T47D (cell line): ENCODE measurements at places on chromosomes 6 and 20.
A peak's percentile ranks its signal among the peaks of the same experiment; 100 is the strongest.

DNA sequence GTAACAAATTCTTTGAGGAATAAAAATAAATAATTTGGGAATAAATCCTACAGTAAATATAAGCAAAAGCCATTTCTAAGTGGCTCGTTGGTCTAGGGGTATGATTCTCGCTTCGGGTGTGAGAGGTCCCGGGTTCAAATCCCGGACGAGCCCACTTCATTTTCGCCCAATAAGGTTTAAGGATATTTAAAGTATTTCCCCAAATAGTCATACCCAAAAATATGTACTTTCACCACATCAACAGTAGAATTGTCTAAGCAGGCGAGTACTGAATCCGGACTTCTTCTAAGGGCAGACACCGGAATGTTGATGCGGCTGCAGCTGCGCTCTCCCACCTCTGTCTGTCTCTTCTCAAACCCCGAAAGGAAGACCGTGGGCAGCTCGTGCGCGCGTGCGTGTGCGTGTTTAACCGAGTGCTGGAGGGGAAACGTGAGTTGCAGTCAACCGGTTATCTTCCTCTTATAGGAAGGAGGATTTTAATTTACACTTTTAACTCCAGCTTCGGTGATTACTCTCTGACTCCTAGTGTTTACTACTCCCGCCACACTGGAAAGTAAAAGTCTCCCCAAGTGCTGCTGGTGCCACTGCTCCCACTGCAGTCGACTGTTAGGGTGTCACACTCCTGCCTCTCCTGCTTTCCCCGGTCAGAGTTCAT lies 155.7 kb upstream of the PRSS16 start:
- peak; percentile 61 for DNase-seq

- no peak for DNase-seq
These were observed 64.6 kb downstream of the SNX5 start for GRCh38 chr20:17904027-17904426.

GRCh38 chr6:30612687-30613248 lies 4.3 kb downstream of the PPP1R10 start:
- DNase-seq: no peak

GRCh38 chr6:34544776-34545471 lies 11.2 kb downstream of the SPDEF start:
- no peak for DNase-seq
